NCI-H526 (cell line): ENCODE measurements at places on chromosomes 7 and 10.

DNA sequence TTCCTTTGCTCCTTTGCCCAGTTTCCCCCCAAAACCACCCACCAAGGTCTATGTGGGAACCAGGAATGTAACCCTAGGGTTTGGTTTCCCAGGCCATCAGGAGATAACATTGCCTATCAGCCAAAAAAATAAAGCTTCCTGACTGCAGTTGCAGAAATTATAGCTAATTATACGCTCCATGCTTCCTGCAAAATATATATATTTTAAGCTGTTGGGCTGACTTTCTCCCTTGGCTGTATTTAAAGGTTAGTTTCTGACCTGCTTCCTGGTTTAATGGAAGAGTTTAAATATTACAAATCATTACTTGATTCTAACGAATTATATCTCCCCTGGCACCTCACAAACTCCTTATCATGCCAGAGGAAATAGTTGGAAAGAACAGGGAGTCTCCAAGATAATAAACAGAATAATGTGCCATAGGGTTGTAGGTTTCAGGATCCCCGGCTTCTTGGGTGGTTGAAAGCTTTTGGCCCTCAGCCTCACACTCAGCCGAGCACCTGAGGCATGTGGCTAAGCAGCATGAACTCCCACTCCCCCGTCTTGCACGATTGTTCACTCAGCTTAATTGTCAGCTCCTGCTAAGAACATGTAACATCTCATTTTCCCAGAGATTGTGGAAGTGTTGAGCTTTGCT is 79.9 kb downstream of the FZD1 start:
- DNase-seq, result no peak

DNA sequence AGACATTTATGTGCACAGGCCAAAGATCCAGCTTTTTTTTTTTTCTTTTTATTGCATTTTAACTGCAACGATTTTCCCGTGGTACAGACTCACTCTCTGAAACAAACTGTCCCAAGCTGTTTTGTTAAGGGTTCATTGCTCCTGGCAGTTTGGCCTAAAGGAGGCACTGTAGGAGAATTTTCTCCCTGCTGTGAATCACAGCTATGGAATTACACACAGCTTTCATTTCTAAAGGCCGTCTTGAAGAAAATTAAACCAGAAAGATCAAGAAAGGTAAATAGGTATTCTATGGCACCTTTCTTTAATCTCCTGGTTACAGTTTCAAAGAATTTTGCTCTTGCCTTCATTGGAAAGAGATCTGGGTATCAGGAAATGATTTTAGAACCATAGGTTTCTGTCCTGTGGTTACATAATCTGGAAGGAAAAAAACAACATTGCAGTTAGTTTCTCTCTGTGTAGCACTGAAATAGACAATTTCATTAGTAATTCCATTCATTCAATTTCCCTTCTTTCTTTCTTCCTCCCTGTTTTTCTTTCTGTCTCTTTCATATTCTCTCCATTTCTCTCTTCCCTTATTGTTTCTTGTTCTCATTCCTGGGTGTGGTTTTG is 51.2 kb downstream of the PDK4 start:
- DNase-seq, result peak; percentile 42

DNA sequence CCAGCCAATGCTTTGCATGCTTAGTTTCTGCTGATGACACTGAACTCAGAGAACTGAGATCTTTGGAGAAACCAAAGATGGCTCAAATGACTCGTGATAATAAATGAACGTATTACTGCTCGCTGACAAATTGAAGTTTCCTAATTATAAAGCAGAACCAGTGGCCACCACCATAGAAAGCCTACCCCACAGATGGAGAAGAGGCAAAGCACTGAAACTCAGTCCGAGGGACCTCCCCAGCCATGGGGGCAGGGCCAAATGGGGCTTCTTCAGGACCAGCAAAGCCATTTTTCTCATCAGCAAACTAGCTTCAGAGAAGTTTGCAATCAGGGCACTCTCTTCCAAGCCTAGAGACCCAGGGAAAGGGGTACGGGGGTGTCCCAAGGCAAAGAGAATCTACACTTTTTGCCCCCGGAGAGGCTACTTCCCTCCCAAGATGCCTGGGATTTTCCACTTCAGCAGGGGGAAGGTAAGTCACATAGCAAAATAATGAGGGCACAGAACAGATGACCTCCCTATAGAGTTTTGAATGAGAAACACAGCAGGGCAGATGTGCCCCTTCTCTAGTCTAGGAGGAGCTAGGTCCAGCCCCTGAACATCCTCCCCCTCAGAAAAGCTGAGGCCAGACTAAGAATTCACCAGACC is 4.3 kb upstream of the IL6 start:
- DNase-seq, result no peak

- no peak for DNase-seq
Observed at GRCh38 chr10:74083304-74083703, 67.3 kb downstream of the AP3M1 start.

DNA sequence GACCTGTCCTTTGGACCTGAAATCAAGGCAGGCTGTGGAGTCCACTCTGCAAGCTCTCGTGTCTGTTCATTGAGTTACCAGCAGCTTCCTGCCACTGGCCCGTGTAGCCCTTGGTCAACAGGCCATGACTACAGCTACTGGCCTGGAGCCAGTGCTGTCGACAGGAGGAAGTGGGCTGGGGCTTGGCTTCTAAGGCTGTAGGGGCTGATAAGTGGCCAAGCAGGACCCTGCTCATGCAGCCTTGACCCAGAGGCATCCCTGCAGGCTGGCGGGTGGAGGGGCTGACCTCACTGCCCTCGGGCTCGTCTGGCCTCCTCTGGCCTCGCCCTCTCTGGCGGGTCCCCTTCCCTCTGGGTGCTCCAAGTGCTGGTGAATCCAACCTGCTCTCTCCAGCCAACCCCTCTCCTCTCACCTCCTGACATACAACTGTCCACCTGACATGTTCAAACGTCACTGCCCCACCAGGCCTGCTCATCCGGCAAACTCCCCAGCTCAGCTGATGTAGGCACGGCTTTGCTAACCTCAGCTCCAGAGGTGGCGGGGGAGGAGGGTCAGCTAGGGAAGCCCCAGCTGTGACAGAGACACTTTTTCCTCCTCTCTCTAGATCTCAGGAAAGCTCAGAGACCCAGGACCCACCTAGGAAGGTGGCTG is 188.6 kb upstream of the LYZL2 start:
- DNase-seq, result no peak

DNA sequence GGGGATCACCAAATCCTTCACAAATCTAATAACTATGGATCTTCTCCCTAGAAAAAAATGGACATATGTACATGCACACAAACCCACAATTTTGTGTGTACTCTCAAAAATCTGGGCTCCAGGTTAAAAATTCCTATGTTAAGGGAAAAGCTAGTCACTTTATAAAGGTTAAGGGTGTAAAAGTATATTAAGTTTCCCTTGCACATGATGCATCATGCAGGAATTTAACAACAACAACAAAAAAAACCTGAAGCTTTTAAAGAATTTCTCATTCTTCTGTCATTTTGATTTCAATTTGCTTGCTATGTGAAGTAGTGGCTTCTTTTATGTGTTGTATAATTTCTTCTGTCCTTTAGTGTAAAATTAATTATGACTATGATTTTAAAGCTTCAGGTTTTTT is 123.7 kb downstream of the CNOT4 start:
- no peak for DNase-seq

GRCh38 chr10:80472234-80473095 is 18.4 kb downstream of the TSPAN14 start:
- DNase-seq, result no peak

DNA sequence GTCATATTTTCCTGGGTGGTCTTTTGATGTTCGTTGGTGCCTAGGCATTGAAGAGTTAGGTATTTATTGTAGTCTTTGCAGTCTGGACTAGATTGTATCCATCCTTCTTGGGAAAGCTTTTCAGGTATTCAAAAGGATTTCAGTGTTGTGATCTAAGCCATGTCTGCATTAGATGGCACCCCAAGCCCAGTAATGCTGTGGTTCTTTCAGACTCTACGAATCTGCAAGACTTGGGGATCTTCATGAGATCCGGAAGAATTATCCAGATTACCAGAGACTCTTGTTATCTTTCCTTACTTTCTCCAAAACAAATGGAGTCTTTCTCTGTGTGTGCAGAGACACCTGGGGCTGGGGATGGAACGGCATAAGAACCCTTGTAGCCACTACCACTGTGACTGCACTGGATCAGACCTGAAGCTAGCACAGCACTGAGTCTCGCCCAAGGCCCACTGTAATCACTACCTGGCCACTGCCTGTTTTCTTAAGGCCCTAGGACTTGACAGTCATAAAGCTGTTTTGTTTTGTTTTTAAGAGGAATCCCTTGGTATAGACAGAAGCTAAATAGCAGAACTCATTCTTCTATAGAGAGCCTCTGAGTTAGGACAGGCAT is 75.5 kb downstream of the MARCHF5 start:
- DNase-seq, result no peak

DNA sequence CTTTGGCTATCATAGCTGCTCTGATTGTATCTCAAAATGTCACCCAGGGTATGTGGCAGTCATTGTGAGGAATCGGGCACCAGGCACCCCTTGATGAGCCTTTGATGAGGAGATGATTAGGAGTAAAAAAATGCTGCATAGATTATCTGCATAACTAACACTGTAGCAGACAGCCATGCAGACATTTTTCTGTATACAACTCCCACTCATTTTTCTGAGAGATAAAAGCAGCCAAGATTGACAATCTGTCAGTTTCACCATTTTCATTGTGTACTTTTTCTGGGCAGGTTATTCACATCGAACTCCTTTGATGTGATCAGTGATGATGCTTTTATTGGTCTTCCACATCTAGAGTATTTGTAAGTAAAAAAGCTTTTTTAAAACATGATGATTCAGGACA is 19.4 kb downstream of the LGI1 start:
- no peak for DNase-seq

DNA sequence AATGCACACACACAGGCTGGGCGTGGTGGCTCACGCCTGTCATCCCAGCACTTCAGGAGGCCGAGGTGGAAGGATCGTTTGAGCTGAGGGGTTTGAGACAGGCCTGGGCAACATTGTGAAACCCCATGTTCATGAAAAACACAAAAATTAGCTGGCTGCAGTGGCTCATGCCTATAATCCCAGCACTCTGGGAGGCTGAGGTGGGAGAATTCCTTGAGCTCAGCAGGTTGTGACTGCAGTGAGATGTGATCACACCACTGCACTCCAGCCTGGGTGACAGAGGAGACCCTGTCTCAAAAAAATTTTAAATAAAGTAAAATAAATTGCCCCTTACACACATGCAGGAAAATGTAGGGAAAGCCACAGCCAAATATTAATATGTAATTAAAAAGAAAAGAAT is 44.1 kb downstream of the RNF32 start:
- no peak for DNase-seq

DNA sequence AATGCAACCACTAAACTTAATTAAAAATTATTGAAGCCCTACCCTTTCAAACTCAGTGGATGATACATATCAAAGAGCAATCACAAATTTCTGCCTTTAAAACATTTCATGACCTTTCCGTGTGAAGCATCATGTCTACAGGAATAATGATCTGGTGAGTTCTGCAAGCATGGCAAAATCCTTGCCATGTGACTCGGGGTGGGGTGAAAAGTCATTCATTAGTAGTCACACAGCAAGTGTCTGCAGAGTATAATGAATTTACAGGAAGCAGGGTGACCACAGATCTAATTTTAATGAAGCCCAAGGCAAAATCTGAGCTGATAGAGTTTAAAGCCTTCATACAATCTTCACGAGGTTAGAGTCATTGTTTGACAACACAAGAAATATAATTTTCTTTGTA is 351.9 kb downstream of the THSD7A start:
- DNase-seq, result no peak

DNA sequence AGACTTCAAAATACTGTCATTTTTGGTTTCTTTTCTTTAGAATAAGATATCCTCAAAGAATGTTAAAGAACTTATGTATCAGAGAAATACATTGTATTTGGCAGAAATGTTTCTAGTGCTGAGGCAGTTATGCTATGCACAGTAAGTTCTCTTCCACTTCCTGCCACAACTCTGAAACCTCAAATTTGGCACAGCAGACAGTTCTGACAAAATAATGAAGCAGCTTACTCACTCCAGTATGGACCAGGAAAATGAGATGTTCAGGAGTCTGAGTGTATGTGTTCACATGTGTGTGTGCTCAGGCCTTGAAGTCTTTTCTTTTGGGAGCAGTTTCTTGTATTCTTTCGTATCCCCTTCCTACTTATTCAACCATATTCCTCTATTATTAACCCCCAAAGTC is 197.0 kb upstream of the AGK start:
- no peak for DNase-seq

GRCh38 chr7:140160308-140160707 is 16.5 kb downstream of the KDM7A start:
- no peak for DNase-seq

DNA sequence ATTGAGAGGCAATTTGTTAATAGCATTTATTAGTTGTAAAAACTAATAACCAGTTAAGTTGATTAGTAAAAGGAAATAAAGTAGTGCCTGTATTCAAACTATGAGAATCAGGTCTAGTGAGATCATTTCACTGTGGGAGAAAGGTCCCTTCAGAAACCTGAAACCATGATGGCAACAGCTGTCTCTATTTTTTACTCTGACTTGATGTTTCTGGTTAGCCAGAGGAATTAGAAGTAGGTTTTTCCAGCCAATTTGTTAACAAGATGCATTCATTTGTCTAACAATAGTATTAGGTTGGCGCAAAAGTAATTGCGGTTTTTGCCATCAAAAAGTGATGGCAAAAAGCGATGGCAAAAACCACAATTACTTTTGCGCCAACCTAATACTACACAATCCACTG is 272.2 kb upstream of the YAE1 start:
- no peak for DNase-seq
